SW 1271 (cell line): ENCODE measurements at places on chromosomes 7 and 10.

- no peak for DNase-seq
These were observed 22.5 kb downstream of the LRRN3 start for GRCh38 chr7:111113263-111114017.

DNA sequence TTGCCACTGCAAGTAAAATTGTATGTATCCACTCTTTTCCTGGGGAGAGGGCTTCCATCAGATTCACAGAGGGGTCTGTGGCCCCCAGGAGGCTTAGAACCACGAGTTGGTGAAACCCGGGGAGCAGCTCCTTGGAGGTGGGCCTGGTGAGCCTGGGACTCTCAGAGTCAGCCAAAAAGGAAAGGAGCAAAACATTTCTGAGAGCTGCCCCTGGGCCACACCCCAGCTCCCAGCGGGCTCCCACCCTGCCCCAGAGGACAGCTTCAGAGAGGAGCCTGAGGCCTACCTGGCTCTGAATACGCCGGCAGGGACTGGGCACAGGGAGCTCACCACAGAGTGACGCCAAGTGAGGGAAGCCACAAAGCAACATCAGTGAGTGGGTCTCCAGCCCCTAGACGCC is 56.9 kb downstream of the SH3PXD2A start:
- no peak for DNase-seq

- no peak for DNase-seq
These were observed 1.3 kb downstream of the ZNF775 start for GRCh38 chr7:150380463-150380862.

DNA sequence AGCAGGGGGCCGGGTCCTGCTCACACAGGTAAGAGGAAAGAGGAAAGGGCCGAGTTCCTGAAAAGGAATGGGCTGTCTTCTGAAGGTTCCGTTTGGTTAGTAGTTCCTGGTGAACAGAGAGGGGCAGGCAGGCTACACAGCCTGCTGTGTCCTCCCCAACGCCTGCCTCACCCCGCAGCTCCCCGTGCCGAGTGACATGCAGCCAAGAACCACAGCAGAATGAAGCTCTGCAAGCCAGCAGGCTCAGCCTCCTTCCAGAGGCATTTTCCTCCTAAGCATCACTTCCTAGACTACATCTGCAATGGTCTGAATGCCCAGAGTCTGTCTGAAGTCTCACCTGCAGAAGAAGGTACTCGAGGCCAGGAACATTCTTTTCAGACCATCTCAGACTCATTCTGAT is 202.4 kb upstream of the TCERG1L start:
- DNase-seq, result no peak

GRCh38 chr10:112250555-112250954 is 32.6 kb upstream of the TECTB start:
- DNase-seq, result no peak

DNA sequence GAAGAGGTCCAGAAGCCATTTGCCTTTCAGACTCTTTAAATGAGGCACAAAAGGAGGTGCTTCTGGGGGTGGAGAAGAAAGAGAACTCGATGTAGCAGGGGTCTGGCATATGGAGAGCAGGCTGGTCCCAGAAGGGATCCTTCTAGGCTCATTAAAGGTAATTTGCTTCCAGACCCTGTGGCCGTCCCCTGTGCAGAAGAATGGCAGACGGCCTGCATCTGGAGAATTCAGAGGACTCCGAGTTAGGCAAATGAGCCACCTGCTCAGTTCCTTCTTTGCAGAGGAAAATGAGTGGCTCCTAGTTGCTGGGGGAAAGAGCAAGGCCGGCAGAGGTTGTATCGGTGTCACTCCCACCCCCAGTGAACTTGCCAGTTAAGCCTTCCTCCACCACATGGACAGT is 73.8 kb upstream of the FAM180A start:
- no peak for DNase-seq

DNA sequence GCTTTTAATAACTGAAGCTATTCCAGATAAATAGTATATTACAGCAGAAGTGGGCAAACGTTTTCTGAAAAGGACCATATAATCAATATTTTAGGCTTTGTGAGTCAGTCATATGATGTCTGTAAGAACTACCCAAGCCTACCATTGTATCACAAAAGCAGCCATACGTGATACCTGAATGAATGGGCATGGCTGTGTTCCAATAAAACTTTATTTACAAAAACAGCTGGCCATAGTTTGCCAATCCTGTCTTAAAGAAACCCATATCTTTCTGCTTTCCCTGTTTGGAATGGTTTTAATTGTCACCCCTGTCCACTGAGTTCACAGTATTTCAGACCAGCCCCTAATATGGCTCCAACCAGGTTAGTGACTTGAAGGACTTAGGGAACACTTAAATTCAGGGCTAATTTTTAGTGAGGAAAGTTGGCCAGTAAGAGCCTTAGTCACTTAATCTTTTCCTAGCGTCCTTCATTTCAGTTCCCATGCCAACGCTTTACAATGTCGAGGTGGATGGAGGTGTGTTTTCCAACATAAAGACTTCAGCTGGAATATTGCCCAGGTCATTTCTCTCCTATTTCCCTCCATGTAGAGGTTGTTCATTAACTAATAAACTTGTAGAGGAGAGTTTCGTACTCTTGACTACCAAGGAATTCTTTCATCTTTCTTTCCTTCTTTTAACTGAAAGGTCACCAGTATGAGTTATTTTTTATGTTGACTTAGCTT is 184.5 kb downstream of the TRIL start:
- no peak for DNase-seq

GRCh38 chr7:82729172-82730030 is 285.8 kb upstream of the CACNA2D1 start:
- peak; percentile 17 for DNase-seq

DNA sequence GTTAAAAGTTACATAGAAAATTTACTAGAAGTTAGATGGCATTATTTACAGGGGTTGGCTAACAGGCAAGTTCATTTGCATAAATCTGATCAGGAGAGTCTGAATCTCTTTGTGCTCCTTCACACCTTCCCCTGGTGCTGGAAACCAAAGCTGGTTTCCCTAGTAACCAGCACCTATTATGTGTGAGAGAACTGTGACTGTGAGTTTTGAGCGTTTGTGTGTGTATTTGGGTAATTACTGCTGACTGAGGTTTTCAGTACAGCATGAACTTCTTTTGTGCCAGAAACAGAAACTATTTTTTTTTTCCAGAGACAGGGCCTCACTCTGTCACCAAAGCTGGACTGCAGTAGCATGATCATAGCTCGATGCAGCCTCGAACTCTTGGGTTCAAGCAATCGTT is 10.3 kb upstream of the IFIT1B start:
- DNase-seq, result no peak

- no peak for DNase-seq
These were observed 205.2 kb downstream of the GLRX3 start for GRCh38 chr10:130341356-130341755.

DNA sequence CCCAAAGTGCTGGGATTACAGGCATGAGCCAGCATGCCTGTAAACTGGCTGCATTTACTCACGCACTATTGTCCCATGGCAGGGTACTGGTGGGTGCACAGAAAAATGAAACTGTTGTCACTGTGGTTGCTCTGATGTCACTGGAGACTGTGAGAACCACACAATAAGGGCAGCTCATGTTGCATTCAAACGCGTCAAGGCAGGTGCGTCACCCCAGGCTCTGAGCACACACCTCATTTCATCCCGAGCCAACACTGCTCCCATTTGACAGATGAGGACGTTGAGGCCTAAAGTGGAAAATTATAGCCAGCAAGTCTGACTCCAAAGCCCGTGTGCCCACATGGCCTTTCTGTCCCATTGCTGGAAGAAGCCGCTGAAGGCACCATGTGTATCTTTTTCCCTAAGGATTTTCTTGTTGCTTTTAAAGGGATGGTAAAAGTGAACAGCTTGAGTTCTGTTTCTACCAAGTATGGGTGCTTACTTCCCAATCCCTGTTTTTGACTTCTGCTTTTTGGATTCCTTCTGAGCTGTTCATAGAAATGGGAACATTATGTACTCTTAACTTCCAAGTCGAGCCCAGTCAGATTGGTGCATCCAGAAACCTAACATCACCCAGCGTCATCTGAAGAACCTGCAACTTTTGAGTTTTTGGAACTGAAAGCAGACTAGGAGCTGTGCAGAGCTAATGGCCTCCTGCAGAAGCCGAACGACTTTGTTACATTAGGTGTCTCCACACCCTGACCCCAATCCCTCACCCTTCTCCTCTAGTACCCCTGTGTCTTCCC is 60.1 kb upstream of the CARD11 start:
- no peak for DNase-seq

DNA sequence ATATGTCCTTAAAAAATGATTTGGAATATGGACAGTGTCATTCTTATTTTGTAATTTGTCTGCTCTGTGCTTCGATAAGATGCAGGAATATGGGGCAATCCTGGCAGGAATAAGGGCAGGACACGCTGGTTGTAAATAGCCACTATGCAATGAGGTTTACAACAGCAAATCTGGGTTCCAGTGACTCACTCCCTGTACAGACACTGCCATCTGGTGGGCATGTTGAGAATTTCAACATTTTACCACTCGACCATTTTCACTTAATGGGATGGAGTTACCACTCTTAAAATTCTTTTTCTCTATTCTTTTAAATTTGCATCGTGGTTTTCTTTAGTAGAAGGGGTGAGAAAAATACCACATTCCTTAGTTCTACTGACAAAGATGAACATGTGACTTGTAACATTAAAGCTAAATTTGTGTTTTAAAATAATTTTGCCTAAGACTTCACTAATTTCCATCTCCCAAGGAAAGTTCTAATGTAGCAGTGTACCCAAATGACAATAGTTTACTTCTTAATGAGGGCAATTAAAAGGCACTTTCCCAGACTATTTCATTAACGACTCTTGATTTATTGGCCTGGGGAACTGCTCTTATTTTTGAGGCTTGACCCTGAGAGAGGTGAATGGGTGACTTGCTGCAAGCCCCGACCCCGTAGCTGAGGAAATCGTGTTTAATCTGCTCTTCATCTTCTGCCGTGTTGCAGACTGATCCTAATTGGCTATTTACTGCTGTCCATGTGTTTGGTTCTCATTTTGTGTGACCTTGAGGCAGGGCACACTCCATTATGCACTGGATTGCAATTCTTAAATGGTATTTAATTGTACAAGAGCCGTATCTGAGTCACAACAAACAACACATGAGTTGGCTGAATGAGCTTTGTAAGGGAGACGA is 173.6 kb upstream of the IMMP2L start:
- peak; percentile 59 for DNase-seq

DNA sequence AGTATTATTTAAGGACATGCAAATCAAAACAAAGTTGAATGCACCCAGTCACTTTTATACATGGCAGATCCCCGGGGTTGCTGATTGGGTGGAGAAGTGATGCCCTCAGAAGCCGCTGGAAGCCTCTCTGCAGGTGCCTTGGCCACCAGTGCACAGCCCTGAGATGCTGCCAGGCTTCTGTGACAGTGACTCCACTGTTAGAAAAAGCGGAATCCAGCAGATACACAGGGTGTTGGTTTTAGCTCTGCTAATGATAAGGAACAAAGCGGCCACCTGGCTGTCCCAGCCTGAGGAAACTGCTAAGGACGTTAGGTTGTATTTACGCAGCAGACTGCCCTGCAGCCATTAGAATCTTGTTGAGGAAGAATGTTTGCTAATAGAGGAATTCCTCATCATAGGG is 47.5 kb downstream of the JAKMIP3 start:
- DNase-seq, result no peak

DNA sequence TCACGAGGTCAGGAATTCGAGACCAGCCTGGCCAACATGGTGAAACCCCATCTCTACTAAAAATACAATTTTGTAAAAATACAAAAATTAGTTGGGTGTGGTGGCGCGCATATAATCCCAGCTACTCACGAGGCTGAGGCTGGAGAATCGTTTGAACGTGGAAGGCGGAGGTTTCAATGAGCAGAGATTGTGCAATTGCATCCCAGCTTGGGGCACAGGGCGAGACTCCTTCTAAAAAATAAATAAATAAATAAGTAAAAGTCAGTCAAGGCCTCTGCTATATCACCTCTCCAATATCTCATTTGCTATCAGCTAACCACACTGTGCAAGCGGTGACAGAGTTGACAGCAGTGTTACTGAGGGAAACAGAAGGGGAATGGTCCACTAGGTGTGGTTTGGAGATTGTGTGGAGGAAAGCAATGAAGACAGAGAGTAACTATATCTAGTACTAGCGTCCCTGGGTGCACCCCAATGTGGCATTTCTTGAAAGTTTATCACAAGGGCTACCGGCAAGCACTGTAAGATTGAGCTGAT is 20.9 kb upstream of the NFE2L3 start:
- no peak for DNase-seq

DNA sequence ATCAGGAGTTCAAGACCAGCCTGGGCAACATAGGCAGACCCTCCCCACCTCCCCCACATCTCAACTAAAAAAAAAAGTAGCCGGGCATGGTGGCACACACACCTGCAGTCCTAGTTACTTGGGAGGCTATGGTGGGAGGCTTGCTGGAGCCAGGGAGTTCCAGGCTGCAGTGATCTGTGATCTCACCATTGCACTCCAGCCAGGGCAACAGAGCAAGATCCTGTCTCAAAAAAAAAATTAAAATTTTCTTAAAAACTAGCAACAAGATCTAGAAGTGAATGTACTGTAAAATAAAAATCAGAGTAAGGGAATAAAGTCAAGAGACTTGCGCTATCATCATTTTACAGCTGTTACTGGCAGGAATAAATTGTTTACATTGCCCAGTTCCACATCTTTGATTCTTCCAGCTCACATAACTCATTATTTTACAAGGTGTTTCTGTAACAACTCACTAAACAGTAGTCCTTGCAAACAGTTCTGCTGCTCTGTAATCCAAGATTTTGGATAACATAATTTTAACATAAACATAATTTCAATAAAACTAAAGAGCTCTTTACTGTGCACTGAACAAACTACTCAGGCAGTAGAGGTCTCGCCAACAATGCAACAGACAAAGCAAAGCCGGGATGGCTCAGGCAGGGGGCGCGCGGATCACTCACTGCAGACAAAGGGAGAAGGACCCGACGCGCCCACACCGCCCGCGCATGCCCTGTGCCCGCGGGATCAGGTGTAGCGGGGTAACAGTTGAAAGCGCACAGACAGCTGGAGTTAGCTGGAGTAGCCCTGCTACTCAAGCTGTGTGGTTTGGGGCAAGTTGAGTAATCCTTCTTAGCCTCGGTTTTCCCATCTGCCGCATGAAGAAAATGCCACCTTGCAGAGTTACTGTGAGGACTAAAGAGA is 73.3 kb upstream of the NFE2L3 start:
- DNase-seq, result no peak

- no peak for DNase-seq
These were observed 446.6 kb downstream of the GFRA1 start for GRCh38 chr10:115826396-115826795.

DNA sequence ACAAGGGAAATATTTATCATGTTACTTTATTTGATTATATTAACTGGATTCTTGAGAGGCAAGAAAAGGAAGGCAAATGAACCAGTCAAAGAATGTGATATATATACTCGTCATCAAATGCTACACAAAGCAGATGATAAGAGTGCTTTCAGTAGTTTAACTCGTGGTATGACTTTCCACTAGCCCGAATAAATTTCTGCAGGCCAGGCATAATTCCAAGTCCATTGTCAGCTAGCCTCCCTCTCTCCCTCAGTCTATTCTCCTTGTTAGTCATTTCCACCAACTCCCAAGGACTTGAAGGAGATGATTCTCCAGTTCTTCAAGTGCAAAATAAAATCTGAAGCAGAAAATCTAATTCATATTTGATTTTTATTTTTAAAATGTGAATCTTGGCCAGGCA is 190.5 kb downstream of the GLI3 start:
- DNase-seq, result no peak

GRCh38 chr7:78172933-78173591 is 374.5 kb downstream of the PHTF2 start:
- no peak for DNase-seq

- DNase-seq, result no peak
These were observed 525 bp downstream of the UBE2D4 start for GRCh38 chr7:43926798-43927123.
